A549 (cell line): ENCODE measurements at places on chromosomes 6 and 20.

- no peak for DNase-seq
These were observed 5.9 kb upstream of the SLC13A3 start for GRCh38 chr20:46657137-46657536.

DNA sequence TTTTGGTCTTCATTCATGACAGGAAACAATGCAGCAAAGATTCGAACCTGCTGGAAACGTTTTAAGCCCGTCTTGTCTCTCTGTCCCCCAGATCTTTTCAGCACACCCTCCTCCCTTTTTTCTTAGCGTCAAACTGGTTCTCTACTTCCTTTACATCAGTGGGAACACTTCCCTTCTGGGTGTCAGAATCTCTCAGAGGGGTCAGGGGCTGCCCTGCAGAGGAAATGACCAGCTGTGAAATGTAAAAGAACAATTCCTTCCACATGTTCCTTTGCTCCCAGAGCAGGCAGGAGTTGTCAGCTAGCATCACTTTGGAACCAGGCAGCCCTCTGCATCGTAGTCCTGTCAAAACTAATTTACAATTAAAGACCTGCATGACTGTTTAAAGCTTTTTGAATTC, 619.0 kb downstream of the TFAP2A start:
- no peak for DNase-seq

- no peak for DNase-seq
These were observed 187.5 kb downstream of the BACH2 start for GRCh38 chr6:90109141-90109540.

GRCh38 chr6:44315516-44315915, 2.4 kb upstream of the AARS2 start:
- DNase-seq: no peak

DNA sequence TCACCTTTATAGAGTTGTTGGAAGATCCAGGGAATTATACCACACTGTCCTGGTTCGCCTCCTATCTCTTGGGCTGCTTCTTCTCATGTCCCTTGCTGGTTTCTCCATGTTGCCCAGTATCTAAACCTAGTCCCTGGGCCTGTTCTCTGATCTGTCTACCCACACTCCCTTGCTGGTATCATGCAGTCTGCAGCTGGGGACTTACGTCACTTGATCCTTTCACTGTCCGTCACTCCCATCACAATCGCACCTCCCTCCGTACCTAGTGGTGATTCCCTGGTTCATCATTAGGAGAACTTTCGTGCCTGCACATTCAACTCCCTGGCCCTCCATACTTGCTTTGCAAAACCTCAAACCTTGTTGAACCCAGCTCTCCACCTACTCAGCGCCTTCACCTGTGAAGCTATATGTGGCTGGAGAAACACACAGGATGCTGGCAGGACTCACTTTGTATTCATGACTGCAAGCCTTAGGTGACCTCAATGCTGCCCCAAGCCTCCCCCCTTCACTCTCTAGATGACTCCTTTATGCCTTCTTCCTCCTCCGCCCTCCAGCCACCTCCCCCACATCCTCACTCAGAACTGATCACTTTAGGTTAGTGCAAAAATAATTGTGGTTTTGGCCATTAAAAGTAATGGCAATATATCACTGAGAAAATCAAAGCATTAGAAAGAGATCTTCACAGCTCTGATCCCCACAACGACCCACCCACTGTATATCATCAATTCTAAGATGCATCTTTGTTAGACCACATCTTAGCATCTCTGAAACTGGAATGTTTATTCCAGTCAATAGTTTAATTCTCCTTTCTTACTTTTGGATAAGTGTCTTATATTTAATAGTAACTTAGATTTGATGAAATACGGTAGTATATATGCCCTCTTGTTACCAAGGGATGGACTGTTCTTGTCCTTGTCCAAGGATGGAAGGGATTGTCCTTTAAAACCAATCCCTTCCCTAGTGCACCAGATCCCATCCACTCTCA, 26.4 kb downstream of the GDAP1L1 start:
- DNase-seq: no peak

GRCh38 chr20:49985617-49986016, 2.8 kb downstream of the SNAI1 start:
- DNase-seq: no peak

- no peak for DNase-seq
These were observed 8.3 kb downstream of the SIGLEC1 start for GRCh38 chr20:3704087-3704486.

DNA sequence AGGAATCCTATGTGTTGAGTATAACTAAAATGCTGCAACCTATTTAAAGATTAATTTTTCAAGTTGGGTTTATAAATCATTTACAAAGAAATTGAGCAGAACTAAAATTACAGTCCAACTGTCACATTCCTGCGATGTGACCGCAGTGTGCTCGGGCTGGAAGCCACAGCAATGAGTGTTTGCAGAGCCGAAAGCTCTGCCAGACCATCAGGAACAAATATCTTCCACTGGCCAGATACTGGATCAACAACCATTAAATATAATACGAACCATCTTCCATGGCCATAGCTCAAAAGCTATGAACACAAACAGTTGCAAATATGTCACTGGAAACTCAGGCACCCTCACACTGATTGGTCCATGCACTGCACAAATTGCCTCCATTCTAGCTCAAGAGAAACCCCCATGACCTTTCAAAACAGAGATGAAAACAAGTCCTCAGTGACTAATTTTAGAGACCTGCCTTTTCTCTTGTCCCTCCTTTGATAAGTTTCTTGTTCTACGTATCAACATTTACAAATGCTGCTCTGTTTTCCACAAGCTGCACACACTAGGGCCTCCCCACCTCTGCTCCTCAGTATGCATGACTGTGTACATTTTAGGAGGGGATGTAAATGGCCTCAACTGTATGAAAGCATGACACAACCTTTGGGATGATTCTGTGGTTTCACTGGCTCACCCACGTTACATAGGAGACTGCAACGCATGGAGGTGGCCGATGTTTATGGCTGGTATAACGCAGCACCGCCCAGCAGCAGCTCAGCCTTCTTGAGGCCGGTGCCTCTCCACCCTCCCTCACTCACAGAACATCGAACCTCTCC, 171.7 kb downstream of the WDR27 start:
- peak; percentile 5 for DNase-seq

DNA sequence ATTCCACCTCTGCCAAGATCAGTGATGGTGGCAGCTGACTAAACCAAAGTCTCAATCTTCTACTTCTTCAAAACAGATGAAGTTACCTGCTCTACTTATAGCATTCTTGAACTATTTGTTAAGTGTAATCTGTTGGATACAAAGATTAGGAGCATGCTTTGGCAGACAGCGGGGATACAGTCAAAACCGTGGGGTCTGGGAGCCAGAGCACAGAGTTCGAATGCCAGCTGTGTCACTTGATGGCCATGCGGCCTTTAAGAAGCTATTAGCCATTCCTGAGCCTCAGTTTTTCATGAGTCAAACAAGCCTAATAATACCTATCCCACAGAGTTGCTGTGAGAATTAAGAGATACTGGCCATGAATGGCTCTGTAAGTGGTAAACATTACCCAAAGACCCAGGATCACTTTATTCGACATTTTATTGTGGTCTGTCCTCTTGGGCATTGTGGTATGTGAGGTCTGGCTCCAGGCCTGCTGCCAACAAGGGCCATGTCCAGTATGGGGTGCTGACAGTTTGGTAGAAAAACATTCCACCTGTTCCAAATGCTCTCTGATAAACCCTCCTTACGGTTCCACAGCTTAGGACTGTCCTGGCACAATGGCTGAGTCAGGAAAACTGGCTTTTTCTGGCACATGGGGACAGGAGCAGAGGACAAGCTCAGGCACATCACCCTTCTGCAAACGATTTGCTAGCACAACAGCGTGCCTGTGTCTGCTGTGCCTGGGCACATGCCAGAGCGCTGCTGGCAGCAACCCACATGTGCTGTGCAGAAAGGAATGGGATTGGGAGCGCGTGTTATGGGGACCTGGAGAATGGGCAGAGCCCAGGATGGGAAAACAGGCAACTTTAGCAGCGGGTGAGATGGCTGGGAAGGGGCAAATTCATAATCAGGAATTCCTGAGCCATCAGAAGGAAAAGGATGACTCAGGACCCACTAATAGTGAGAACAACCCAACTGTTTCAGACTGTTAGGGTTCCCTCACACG, 15.7 kb upstream of the FAM83C start:
- peak; percentile 37 for DNase-seq
